ENCODE measurements at places on chromosomes 16 and 17. TPM values are rescaled to one million over a fixed set of nuclear protein-coding genes. Genes with fewer than 3 reads are reported as not detected.

- peak; percentile 64 for DNase-seq
Observed at GRCh38 chr17:8133399-8133798, 9.5 kb upstream of the HES7 start.

DNA sequence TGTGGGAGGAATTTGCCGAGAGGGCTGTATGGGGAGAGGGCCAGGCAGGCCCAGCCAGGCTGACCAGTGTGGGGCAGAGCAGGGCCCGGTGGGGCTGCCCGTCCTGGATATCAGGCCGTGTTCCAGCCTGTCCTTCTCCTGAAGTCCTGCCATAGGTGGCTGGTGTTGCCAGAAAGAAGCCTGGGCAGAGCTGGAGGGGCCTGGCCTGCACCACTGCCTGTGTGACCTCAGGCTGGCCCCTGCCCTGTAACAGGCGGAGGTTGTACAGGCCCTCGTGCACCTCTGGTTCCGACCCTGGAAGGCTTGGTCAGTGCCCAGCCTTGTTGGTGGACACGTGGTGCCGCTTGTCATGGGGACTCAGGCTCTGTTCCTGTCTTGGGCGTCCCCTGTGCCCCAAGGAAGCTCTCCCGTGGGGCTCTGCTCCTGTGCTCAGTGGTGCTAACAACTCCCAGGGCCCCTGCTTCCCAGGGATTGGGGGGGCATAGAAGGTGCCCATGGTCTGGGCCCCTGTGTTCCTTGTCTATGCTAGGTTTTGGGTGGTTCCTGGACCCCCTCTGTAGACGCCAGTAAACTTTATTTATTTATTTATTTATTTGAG lies 33.3 kb downstream of the ADCY7 start:
- DNase-seq = no peak

GRCh38 chr17:80477647-80478478 lies 1.5 kb upstream of the NPTX1 start:
- DNase-seq = peak; percentile 72

DNA sequence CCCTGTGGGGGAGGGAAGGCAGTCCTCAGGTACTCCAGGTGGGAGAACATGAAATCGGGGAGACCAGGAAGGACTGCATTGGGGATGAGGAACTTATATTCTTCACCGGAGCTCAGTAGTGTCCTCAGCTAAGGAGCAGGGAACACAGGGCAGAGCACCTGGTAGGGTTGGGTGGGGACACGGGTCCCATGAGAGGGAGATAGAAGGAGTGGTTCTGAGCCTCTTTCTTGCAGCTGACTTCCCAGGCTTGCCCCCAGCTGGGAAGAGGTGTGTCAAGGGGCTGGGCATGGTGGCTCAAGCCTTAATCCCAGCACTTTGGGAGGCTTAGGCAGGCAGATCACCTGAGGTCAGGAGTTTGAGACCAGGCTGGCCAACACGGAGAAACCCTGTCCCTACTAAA lies 2.1 kb downstream of the FHOD1 start:
- no peak for DNase-seq

- no peak for DNase-seq
Observed at GRCh38 chr17:83008186-83008510, 71.3 kb upstream of the METRNL start.

- DNase-seq = no peak
Observed at GRCh38 chr16:89071686-89072547, 21.7 kb upstream of the ACSF3 start.

GRCh38 chr17:42260318-42260717 lies 15.9 kb downstream of the STAT5B start:
- DNase-seq = no peak

- no peak for DNase-seq
Observed at GRCh38 chr16:30094541-30095165, 1.4 kb downstream of the YPEL3 start.

DNA sequence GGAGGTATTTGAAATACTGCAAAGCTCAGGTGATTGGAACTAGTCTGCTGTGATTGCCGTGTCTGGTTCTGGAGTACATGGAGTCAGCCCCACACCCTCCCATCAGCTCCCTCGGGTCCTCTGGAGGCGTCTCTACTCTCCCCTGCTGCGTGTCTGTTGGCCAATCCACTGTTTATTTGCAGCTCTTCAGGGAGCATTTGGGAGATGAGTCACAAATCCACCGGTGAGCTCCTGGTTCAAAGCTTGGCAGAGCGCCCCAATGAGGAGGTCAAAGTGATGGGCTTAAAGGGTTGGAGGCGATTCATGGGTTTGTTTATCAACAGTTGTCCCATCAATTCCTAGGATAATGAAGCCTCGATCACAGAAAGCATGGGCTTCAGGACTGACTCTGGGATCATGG lies 14.6 kb downstream of the CALB2 start:
- no peak for DNase-seq

- no peak for DNase-seq
Observed at GRCh38 chr17:56822725-56823124, 11.0 kb downstream of the C17orf67 start.

DNA sequence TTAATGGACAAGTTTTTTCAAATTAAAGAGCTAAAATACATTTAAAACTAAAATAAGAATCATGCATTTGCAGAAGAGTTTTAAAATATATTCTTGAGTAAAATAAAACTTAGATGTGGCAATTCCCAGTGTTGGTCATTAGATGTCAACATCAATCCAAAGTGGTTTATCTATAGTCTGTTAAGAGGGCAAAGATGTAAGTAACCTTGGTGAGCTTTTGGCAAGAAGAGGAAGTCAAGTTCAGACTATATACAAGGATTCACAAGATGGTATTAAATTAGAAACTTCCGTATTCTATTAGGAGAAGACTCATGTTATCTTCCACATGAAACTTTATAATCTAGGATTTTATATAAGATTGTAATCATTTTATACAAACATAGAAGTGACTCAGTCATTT lies 73.1 kb downstream of the CEP95 start:
- no peak for DNase-seq

Gene PALB2
- total RNA-seq = 32.1 TPM

Gene SDK2
- 14.8 TPM for total RNA-seq

Gene LRRC37A
- 0.78 TPM for total RNA-seq

Data from WTC11 (cell line).